Eye (tissue), 1 donor: ENCODE measurements at places on chromosomes 1 and 21.
A peak's percentile ranks its signal among the peaks of the same experiment; 100 is the strongest.

- DNase-seq: no peak
Observed at GRCh38 chr1:170932236-170932635, 3.1 kb upstream of the MROH9 start.

DNA sequence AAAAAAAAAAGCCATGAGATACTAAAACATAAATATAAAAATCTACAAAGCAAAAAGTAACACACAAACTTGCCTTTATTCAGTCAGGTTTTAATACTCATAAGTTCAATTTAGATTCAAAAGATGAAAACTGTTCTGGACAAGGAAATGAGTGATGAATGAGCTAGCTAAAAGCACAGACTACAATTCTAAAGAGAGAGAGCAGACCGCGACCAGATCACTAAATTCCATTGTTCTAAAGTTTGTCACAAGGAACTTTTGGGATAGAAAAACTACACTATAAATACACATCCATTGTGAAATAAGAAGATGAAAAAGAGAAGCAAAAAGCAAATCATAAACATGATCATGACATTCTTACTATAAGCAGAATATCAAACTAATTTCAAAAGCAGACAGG is 1.7 kb downstream of the ODF2L start:
- peak; percentile 11 for DNase-seq

- DNase-seq: peak; percentile 91
Observed at GRCh38 chr1:22428672-22429071, 23.0 kb upstream of the ZBTB40 start.

DNA sequence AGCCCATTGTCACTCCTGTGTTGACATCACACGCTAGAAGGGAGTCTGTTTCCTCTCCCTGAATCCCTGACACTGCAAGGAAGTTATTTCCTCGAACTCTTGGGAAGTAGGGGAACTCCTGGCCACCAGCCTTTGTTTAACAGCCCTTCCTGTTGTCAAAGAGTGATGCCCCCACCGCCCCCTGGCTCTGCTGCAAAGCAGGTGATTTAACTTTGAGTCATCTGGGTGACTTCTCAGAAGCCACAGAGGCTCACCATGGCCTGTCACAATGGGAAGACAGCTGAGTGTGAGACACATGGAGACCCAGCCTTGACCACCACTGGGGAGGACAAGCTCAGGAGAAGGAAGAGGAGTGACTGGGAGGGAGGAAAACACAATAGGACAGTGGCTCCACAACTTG is 182.8 kb downstream of the PSMG1 start:
- DNase-seq: no peak

GRCh38 chr21:37528150-37528937 is 161.8 kb downstream of the DYRK1A start:
- no peak for DNase-seq

GRCh38 chr1:203325418-203326091 is 20.2 kb downstream of the BTG2 start:
- DNase-seq: peak; percentile 82
